ENCODE measurements at places on chromosomes 5 and 9.

GRCh38 chr9:109641372-109641659 lies 138.7 kb upstream of the PALM2AKAP2 start:
- peak; percentile 13 for DNase-seq

- DNase-seq: no peak
Observed at GRCh38 chr5:40333459-40334241, 346.1 kb upstream of the PTGER4 start.

GRCh38 chr5:72266862-72267261 lies 53.2 kb downstream of the MRPS27 start:
- DNase-seq: no peak

DNA sequence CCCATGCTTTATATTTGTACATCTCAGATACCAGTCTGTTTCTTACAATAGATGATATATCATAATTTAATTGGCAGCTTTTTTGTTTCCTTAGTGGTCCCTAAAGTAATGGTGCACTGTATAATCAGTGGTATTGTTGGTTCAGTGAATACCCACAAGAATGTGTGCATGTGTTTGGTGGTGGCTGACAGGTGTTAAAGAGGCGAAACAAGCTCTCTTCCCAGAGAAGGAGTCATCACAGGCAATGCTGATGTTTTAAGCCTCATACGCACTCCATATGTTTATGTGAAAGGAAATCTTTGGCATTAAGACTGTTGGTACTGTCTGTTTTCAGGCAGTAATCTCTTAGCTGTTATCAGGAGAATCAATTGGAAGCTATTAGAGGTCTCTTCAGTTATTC lies 49.2 kb upstream of the KIAA1958 start:
- no peak for DNase-seq

GRCh38 chr5:126373375-126374108 lies 49.7 kb upstream of the GRAMD2B start:
- no peak for DNase-seq

GRCh38 chr9:122767817-122768216 lies 20.9 kb upstream of the OR5C1 start:
- DNase-seq: no peak

- DNase-seq: no peak
Observed at GRCh38 chr5:127950707-127951391, 132.7 kb upstream of the SLC12A2 start.

DNA sequence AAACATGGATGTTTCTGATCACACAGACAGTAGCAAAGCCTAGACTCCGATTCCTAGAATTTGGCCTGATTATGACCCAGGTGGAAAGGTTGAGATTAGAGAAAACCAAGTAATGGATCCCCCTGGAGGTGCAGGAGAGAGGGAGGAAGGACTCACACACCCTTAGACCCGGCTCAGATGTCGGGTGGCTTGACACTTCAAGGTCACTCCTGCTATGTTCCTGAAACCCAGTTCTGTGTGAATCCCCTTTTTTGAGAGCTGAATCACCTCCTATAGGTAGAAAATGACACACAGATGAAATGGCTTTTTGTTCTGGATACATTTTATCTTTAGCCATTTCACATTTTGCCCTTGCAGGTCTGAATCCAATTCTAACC lies 192.8 kb downstream of the ARRDC3 start:
- no peak for DNase-seq

- no peak for DNase-seq
Observed at GRCh38 chr9:90547896-90548295, 94.7 kb downstream of the DIRAS2 start.

DNA sequence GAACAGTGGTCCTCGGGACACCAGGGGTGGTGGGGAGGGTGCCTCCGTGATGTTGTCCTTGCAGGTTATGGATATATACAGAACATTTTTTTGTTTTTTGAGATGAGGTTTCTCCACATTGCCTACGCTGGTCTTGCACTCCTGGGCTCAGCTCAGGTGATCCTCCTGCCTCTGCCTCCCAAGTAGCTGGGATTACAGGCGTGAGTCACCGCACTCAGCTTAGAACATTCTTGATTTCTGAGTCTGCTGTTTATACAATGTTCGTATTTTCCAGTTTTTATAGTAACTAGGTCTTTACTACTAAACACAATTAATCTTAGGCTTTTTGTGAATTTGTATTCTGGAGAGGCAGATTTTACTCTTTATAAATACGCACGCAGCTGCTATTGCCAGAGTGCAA lies 6.0 kb downstream of the PMPCA start:
- DNase-seq: no peak

DNA sequence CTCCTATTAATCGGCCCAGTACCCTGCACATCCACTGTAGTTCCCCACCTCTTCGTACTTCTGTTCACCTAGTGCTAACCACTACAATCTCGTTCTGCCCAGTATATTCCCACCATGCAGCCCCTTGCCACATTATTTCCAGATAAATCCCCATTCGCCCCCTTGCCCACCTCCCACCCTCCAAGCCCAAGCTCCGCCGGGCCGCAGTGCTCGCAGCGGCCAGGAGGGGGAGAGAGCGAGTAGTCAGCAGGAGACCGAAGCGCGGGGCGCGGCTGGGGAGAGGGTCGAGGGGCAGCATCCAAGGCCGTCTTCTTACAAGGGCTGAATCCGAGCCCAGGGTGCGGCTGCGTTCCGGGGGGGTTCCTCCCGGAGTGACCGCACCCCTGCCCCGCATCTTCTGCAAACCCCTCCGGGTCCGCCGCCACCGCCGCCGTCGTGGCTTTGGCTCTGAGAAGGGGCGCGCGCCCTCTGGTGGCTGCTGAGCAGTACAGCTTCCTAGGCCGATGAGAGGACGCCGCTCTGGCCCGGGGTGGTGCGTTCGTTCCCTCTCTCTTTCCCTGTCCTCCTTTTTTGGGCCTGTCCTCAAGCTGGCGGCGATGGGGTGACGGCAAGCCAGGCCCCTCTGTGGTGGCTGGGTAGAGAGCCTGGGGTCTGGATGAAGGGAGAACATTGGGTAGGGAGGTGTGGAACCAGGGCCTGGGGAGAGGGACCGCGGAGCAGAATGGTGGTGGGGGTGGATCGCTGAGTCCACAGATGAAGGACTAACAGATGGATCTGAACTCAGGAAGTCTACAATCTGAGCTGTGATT lies 30.0 kb upstream of the PSD2 start:
- peak; percentile 80 for DNase-seq

DNA sequence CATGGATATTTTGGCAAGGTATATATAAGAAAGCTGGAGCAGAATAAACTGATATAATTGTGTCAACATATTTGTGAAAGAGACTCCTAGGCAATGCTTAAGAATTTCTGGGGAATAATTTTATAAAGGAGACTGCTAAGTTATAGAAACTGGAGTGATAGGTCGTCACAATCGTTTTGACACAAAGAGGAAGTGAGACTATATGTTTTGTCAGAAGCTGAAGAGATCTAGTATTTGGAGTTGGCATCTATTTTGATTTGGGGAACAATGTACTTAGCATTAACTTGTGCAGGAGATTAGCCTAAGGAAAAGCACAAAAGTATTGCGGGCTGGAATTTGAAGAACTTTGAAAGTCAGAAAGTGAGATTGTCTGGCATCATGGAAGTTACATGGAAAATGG lies 582.5 kb downstream of the TAF11L14 start:
- no peak for DNase-seq

GRCh38 chr5:6728011-6728794 lies 15.0 kb downstream of the TENT4A start:
- no peak for DNase-seq

- DNase-seq: peak; percentile 2
Observed at GRCh38 chr5:146993876-146994530, 115.4 kb upstream of the PPP2R2B start.

- DNase-seq: no peak
Observed at GRCh38 chr9:35771534-35771933, 17.5 kb upstream of the MSMP start.

GRCh38 chr5:178309271-178310013 lies 76.8 kb upstream of the PHYKPL start:
- no peak for DNase-seq

GRCh38 chr5:88957013-88957412 lies 74.0 kb upstream of the MEF2C start:
- DNase-seq: no peak

GRCh38 chr5:91103353-91104061 lies 279.6 kb downstream of the ARRDC3 start:
- DNase-seq: no peak

- DNase-seq: peak; percentile 79
Observed at GRCh38 chr5:150599917-150600511, 40.4 kb upstream of the SYNPO start.

- no peak for DNase-seq
Observed at GRCh38 chr9:107740088-107740980, 250.8 kb upstream of the KLF4 start.

- DNase-seq: no peak
Observed at GRCh38 chr5:63697811-63698210, 264.4 kb downstream of the HTR1A start.

DNA sequence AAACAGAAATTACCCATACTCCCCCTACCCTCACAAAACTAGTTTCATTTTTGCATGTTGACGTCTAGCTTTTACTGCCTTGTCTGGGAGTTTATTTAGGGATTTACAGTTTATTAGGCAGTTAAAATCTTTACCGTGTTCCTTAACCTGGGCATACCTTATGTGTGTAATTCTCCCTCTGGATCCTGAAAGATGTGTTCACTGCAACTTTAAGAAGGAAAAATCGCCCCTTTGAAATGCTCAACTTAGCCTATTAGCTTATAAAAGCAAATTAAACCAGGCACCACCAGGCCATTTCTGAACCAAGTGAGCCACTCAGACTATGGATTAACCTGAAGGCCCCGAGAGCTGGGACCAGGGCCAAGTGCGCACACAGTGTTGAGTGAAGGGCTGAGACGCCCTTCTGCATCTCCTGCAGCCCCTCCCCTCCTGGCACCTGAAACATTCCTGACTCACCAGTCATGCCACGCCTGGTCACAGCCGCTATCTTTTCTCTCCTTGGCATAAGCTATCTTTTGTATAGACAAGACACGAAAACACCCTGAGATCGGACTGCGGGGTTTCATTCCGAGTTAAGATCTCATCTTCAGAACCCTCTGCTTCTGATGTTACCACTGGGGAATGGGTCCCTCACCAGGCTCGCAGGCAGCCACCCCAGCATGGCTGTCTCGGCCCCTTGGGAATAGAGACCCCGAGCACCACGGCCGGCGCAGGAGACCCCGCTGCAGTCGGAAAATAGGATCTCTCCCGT lies 111.9 kb downstream of the ROR2 start:
- DNase-seq: no peak

DNA sequence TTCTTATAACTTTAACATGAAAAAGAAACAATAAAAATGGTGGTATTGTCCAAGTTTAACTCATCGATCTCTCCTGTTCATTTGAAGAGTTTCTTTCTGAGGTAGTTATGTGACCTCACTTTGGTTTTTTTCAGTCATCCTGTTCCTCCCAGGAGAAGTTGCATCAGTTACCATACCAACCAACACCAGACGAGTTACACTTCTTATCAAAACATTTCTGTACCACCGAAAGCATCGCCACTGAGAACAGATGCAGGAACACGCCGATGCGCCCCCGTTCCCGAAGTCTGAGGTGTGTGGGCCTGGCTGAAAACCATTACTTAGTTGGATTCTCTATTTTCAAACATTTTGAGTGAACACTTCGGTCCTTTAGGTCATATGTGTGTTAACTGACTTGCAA lies 96.3 kb downstream of the CD180 start:
- DNase-seq: no peak

- no peak for DNase-seq
Observed at GRCh38 chr9:106414042-106414441, 448.9 kb upstream of the ZNF462 start.

DNA sequence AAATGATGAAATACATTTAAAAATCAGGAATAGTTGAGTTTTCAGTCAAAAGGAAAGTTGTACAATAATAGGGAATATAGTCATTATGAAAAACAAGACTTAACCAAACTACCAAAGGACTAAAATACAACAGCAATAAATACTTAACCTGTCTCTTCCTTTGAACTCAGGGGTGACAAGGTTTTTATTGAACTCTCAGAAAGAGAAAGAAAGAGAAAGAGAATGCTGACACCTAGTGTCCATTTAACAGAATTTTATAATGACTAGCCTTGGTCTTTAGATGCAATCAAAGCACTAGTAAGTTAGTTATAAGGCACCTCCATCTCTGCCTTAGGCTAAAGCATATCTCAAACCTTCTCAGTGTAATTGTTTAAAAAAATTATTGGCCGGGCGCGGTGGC lies 47.5 kb downstream of the UIMC1 start:
- DNase-seq: no peak

DNA sequence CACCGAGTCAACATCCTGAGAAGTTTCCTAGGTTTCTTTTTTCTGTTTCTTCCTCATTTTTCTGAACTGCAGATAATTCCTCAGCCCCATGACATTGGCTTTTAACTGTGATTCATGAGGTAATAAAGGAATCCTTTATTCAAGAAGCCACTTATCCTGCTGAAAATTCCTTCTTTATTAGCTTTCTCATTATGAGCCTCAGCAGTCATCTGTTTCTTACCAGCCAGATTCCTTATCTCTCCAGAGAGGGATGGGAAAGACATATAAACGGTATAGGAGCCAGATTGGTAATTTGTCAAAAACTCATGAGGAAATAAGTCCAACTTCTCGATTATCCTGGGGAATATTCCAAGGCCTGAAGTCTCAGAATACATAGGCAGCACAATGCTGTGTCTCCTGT lies 465.4 kb downstream of the ICE1 start:
- DNase-seq: no peak

DNA sequence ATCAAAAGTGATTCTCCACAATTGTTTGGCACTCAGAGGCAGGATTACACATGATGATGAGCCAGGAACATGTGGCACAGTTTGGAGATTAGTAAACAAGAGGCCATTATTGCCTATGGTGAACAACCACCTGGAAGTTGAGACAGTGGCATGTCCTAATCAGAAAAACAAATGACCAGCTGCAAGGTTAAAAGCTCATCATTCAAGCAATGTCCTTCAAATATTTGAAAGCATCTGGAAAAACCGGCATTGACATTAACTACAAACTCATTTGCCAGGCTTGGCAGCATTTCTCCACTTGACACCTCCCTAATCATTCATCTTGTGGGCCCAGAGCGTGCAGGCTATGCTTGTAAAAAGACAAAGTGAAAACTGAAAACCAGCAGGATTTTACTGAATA lies 80.6 kb upstream of the MEGF10 start:
- DNase-seq: no peak

- no peak for DNase-seq
Observed at GRCh38 chr5:35048910-35049309, 1.2 kb upstream of the AGXT2 start.

DNA sequence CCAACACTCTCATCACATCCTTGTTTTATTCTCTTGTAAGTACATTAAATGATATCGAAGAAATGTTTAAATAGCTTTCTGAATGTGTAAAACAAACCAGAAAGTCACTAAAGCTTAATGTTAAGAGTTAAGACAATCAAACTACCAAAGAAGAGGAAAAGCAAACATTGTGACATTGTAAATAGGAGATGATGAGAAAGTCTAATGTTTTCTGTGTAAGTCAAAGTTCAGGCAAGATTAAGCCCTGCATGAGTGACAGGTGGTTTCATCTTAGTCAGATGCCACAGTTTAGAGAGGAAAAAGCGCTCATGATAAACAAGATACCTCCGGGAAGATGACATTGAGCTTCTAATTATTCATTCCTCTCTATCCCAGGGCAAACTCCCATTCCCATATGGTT lies 50.9 kb upstream of the PHYKPL start:
- no peak for DNase-seq
